Thoracic aorta endothelial cell (primary cell): ENCODE measurements at places on chromosomes 6 and 20. TPM values are rescaled to one million over a fixed set of nuclear protein-coding genes. Genes with fewer than 3 reads are reported as not detected.

Gene TMEM217
- 8.1 and 9.1 TPM in 2 replicates for total RNA-seq

Gene PNPLA1
- total RNA-seq, result not detected in 2 replicates

Gene PPP1R10
- 54.2 and 58.6 TPM in 2 replicates for total RNA-seq

Gene KIF25
- not detected in 2 replicates for total RNA-seq

Gene CCDC28A
- total RNA-seq, result 12.5 and 13.7 TPM in 2 replicates

Gene TRAPPC3L
- total RNA-seq, result 0.13 and 0.22 TPM in 2 replicates

Gene FAM83D
- 33.8 and 63.0 TPM in 2 replicates for total RNA-seq

Gene C2
- total RNA-seq, result not detected in 2 replicates

Gene EYA4
- total RNA-seq, result under 0.01 TPM in 1 of 2 replicates, not detected in the other

Gene CD83
- 0.53 and 1.2 TPM in 2 replicates for total RNA-seq

Gene PLG
- total RNA-seq, result not detected in 2 replicates

Gene MEI4
- not detected in 2 replicates for total RNA-seq

Gene SASH1
- total RNA-seq, result 132 and 183 TPM in 2 replicates

Gene HSD17B8
- 3.1 and 4.8 TPM in 2 replicates for total RNA-seq

Gene SLC17A2
- not detected in 2 replicates for total RNA-seq
